ENCODE measurements at places on chromosomes 5 and 9.

- DNase-seq = peak; percentile 11
Measured at GRCh38 chr5:98635656-98636055, 137.8 kb upstream of the RGMB start.

GRCh38 chr9:138022756-138023393, 145.3 kb downstream of the CACNA1B start:
- DNase-seq = no peak

DNA sequence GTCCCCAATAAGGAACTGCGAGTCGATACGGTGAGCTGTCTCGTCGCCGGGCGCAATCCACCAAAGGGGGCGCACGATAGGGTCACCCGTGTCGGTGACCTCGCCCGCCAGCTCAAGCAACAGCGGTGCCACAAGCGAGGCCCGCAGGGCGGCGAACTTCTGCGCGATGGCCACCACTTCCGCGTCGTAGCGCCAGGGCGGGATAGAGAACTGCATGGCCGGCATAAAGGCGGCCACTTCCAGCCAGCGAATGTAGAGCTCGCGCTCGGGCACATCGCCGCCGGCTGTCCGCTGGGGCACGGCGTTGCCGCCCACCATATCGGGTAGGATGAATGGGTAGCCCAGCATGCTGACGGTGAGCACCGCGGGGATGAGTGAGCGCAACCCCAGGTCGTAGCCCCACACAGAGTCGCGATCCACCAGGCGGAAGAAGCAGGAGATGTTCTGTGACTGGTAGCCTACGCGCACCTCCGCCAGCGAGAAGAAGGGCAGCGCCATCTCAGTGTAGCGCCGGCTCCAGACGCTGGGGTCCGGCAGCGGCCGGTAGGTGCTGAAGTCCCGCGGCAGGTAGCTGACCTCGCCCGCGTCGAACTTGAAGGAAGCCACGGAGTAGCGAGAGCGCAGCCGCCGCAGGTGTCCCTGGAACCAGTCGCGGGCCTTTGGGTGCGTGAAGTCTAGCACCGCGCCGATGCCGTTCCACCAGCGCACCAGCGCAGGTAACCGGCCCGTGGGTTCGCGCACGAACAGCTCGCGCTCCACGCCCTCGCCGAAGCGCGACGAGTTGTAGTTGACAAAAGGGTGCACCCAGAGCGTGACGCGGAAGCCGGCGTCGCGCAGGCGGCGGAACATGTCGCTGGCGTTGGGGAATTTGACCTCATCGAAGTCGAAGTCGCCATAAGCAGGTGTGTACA, 5.5 kb downstream of the MYORG start:
- DNase-seq = no peak

- no peak for DNase-seq
Measured at GRCh38 chr9:94250456-94250855, 8.6 kb upstream of the ZNF169 start.

GRCh38 chr9:134570711-134571325, 70.8 kb upstream of the COL5A1 start:
- DNase-seq = no peak

DNA sequence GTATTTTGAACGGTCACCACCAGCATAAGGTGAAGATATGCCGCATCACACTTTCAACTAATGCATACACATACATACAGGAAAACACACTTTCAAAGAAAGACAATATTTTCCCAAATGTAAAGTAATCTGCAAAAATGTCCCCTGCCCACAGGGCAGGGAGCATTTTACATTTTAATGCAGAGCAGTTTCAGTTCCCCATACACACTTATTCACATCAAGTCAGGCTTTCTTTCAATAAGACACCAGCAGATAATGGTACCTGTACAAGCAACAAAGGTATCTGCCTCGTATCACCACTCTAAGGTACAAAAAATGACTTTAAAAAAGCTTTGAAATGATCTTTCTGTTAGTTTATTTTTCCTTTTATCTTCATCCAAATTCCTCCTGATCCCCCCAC, 247.1 kb upstream of the CCNG1 start:
- no peak for DNase-seq

DNA sequence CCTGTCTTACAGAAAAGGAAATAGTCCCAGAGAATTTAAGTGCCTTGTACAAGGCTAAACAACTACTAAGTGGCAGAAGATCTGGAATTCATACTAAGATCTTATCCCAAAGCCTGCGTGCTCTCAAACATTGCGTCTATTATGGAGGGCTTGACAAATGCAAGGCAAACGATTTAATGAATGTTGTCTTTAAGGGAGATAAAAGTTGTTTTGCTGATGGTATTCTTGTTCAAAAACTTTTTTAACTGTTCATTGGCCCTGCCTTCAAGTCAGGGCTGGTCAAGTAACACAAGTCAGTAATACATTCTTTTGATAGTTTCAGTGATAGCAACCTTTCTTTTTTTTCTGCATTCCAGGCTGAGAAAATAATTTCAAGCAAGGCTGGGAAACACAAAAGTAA, 1.7 kb upstream of the SLC38A9 start:
- DNase-seq = no peak

GRCh38 chr5:67648201-67648671, 451.6 kb upstream of the CD180 start:
- DNase-seq = peak; percentile 41

DNA sequence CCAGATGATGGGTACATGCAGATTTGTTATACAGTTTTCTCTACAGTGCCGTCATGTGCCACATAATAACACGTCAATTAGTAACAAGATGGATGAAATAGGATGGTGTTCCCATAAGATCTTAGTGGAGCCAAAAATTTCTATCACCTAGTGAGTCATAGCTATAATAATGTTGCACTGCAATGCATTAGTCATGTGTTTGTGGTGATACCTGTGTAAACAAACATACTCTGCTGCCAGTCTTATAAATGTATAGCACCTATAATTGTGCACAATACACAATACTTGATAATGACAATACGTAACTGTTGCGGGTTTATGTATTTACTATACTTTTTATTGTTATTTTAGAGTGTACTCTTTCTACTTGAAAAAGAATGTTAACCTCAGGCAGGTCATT, 865.4 kb downstream of the MAT2B start:
- peak; percentile 2 for DNase-seq

DNA sequence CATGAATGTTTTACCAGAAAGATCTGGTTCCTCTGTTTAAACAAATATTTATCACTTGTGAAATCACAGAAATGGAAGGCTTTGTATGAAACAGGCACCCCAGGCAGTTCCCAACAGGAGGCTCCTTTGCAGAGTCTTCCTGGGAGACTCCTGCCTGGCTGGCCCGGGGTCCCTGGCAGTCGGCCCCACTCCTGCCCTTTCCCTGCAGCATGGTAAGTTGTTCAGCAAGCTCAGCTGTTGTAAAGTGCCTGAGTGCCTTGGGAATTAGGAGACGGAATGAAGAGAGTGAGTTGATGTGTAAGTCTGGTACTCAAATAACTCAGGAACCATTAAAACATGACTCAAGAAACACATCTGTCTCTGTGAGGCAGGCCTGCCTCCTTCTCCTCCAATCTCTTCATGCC, 17.5 kb upstream of the LHFPL2 start:
- DNase-seq = no peak

- DNase-seq = no peak
Measured at GRCh38 chr9:89675058-89675742, 70.4 kb downstream of the GADD45G start.

DNA sequence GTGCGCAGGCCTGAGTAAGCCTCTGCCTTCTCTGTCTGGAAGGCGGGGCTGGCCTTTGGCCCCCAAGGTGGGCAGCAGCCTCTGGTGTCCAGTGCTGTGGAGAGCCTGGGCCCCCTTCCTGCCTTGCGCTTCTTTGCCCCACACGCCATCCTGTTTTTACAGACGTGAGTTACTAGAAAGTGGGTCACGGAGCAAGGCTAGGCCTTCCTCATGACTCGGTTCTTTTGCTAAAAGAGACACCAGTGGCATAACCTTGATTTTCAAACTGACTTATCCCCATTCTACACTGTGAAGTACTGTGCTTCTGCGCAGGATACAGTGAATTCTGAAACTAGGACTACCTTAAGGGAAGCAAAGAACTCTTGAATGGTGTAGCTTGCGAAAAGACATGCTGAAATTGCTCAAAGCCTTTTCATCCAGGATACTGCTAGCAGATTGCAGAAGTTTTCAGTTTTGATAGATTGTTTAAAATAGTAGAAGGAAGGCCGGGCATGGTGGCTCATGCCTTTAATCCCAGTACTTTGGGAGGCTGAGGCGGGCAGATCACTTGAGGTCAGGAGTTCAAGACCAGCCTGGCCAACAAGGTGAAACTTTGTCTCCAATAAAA, 7.2 kb downstream of the ROPN1L start:
- DNase-seq = no peak

DNA sequence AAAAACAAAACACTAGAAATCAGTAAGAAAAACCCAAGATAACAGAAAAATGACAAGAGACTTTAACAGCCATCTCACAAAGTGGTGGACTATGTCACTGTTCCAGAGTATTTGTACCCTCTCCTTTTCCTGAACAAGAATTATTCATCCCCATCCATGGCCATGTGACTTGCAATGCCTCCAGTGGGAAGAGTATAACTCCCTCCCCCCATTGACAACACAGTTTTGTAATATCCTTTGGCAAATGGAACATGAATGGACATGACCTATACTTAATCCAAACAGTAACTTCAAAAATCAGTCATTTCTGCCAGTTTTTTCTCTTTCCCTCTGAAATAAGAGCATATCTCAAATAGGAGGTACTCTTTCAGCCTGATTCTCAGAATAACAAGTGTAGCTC, 33.9 kb downstream of the PTBP3 start:
- peak; percentile 56 for DNase-seq

- no peak for DNase-seq
Measured at GRCh38 chr9:76873056-76873792, 32.7 kb downstream of the PRUNE2 start.

DNA sequence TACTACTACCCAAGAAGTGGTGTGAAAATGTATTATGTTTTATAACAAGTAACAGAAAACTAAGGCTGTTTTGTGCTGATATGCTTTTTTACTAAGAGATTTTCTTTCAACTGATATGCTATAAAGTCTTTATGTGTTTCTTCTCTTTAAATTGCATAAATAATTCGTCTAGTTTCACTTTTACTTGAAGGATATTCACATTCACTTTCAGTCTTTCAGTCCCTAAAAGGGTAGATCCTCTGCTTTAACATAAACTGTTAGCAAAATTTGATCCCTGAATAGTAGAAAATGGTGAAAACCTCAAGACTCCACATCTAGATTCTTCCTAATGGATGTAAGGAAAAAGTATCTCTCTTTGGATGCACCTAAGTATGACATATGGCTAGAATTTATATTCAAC, 69.0 kb upstream of the FST start:
- DNase-seq = no peak

DNA sequence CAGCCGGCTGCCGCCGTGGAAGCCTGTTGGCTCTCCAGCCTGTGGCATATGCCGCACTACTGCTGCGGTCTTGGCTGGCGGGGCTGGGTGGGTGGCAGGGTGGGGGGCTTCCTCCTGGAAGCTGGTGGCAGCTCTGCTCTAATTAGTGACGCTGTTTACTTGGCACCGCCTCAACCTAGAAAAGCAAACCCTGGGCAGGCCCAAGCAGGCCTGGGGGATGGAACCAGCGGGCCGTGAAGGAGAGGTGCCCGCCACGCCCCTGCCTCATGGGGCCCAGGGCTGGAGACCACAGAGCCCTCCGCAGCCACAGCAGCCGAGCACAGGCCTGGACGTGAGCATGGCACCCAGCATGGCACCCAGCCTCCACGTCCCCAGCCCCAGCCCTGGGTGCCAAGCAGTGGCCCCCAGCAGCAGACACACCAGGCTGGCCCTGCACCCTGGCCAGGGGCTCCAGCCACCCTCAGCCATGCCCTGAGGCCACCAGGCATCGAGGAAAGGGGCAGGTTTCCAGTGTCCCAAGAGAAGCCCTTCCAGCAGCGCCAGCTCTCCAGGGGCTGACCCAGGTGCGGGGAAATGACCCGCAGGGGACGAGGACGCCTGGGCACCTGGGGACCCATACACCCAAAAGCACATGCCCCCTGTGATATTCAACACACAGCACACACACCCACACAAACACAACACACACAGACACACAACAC, 5.4 kb upstream of the CCDC187 start:
- peak; percentile 47 for DNase-seq

GRCh38 chr9:78857373-78858225, 560.7 kb downstream of the PSAT1 start:
- no peak for DNase-seq

- DNase-seq = peak; percentile 56
Measured at GRCh38 chr5:111135946-111136345, 43.8 kb downstream of the WDR36 start.

DNA sequence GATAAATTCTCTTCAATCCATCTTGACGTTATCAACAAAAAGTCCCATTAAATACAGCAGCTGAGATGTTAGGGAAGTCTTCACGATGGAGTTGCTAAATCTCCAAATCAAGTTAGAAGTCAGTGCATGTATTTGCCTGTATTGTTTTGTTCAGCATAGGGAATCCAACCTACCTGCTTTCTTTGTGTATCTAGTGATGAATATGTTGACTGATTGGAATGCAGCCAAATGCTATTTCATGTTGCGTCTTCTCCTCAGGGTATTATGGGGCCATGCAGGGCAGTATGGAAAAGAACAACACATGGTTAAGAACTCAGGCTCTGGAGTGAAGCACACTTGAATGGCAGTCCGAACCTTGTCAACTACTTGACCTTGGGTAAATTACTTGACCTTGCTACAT, 529.5 kb upstream of the ZNF462 start:
- no peak for DNase-seq

DNA sequence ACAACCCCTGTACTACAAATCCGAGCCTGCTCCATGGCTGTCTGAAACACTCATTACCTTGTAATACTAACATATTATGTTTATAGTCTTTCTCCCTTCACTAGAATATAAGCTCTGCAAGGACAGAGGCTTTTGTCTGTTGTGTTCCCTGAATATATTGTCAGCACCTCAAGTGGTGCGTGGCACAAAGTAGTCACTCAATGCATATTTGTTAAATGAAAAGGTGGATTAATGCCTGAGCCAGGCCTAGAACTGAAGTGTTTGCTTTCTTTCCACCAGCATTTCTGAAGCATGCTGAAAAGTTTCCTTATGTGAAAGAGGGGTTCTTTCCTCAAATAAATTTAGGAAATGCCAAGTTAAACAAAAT, 36.3 kb downstream of the ELL2 start:
- DNase-seq = no peak

- no peak for DNase-seq
Measured at GRCh38 chr9:95273369-95274022, 44.0 kb downstream of the FANCC start.

- no peak for DNase-seq
Measured at GRCh38 chr5:53350991-53351770, 129.2 kb upstream of the FST start.

DNA sequence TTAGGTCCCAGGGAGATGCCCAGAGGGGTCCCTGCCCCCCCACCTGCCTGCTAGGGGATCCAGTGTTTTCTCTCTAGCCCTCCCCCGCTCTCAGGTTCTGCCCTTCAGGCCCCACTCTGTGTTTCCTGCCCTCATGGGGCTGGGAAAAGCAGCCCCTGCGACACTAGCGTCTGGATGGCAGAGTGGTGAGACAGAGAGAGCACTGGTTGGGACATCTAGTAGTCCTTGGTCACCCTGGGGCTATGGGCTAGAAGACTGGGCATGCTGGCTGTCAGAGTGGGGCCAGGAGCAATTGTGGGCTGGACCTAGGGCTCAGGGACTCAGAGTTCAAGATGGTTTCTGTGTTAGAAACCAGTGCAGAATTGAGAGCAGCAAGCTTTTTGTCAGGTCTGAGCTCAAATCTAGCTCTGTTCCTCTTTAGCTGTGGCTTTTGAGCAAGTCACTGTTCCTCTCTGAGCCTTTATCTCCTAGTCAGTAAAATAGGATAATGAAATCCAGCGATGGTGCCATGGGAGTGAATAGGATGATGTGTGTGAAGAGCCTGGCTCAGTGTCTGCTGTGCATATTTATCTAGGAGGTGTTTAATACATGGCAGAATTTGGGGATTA, 39.0 kb downstream of the RGS3 start:
- no peak for DNase-seq

GRCh38 chr5:180323160-180323559, 30.0 kb downstream of the GFPT2 start:
- no peak for DNase-seq
